ENCODE measurements at places on chromosomes 11 and 22. TPM values are rescaled to one million over a fixed set of nuclear protein-coding genes. Genes with fewer than 3 reads are reported as not detected.
A peak's percentile ranks its signal among the peaks of the same experiment; 100 is the strongest.

SCUBE1 gene
- 3.3 TPM for total RNA-seq

IGSF9B gene
- 40.0 TPM for total RNA-seq

POU2F3 gene
- total RNA-seq = not detected

OR51T1 gene
- total RNA-seq = not detected

SLC22A25 gene
- not detected for total RNA-seq

PRRG4 gene
- total RNA-seq = 0.92 TPM

HMGXB4 gene
- total RNA-seq = 10.3 TPM

SEC14L6 gene
- total RNA-seq = 0.56 TPM

ST14 gene
- 1.5 TPM for total RNA-seq

MRGPRG gene
- not detected for total RNA-seq

TMEM191C gene
- 0.31 TPM for total RNA-seq

CCDC81 gene
- total RNA-seq = 0.47 TPM

DYNC2H1 gene
- total RNA-seq = 6.5 TPM

GSTT2 gene
- 0.65 TPM for total RNA-seq

MCM5 gene
- 11.0 TPM for total RNA-seq

DNA sequence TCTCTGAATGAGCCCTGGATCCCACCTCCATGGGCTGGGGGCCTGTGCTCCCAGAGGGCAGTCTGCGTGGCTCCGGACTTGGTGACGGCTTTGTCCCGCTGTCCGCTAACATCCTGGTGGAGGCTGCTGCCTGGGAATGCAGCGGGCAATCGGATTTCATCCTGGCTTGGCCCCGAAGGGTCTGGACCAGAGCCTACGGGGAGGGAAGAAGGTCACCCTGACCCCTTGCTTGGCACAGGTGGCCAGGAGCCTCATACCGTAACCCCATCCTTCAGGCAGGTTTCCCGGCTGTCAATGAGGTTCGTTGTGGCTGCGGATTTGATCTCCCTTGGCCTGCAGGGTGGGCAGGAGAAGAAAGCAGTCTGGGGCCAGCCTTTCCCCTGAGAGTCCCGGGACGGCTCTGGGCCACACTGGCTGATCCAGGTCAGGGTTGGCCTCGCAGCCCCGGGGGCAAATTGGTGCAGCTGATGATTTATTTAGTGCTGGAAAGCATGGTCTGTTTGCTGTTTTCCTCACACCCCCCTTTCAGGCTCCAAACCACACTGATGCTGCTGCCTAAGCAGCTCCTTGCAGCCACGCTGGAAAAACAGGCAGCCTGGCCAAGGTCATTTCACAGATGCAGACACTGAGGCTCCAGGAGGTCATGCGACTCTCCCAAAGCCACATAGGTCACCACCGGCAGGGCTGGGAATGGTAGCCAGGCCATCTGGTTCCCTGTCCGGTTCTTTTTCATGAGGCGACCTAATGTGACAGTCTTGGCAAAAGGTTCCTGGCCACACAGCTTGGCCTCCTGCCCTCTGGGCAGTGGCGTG lies 15.0 kb downstream of the PRDM11 start:
- peak; percentile 44 for DNase-seq

GRCh38 chr11:124081483-124081882 lies 33.8 kb upstream of the VWA5A start:
- no peak for DNase-seq

GRCh38 chr11:63719001-63719400 lies 37.7 kb downstream of the RTN3 start:
- no peak for DNase-seq

- DNase-seq = peak; percentile 17
Observed at GRCh38 chr11:1052133-1053011, 15.9 kb upstream of the MUC6 start.

GRCh38 chr11:78787696-78788095 lies 213.0 kb upstream of the NARS2 start:
- DNase-seq = no peak

DNA sequence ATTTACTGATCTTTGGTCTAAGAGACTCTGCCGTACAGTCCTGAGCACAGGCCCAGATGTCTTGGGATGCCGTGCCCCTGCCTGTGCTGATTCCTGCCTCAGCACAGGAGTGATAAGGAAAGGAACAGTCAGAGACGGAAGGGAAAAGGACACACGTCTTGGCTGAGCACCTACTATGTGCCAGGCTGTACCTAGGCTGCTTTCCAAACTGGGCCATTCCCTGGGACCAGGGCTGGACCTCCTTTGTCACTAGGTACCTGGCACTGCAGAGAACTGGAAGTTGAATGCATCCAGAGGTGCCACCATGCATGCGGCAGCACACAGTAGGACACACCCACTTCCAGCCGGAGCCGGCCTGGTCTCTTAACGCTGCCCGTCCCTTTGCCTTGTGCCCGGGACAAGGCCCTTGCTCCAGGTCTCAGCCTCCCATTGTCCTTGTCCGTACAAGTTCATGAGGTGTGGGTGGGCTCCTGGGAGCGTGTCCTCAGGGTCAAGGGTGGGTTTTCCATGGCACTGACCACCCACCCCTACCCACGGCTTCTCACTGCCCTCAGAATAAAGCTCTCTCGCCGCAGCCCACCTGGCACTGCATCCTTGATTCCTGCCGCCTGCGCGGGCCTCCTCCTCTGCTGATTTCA lies 1.1 kb upstream of the SSTR3 start:
- peak; percentile 5 for DNase-seq

DNA sequence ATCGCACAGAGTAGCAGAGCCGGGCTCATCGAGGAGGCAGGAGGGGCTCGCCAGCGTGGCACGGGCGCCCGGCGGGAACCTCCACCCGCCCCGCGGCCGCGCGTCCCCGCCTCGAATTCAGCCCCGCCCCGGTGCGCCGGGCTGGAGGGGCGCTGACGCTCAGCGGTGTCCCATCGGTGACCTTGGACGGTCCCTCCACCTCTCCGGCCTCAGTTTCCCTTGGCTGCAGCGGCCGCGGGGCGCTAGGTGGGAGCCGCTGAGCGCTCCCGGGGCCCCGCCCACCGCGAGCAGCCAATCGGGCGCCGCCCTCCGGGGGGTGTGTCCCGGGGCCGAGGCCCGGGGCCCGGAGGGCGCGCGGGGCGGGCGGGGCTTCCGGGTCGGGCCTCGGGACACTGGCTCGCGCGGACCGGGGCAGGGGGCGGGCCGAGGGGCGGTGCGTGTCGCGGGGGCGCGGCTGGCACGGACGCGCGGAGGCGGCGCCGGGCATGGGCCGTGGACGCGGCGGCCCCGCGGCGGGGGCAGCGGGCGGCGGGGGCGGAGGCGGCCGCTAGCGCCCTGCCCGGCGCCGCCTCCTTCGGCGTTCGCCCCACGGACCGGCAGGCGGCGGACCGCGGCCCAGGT lies at the start of gene PPARA:
PPARA (plus strand) TSS at position 493 of the 621 bp plus-strand sequence. CDS start 47,858 bp downstream, outside the sequence.
- DNase-seq = peak; percentile 93

- peak; percentile 92 for DNase-seq
Observed at GRCh38 chr11:112024773-112025678, at the start of gene DLAT. Gene DLAT (plus strand): TSS chr11:112025408. CDS start chr11:112025473, 65 bp downstream.

- no peak for DNase-seq
Observed at GRCh38 chr11:17558025-17558780, 11.1 kb downstream of the OTOG start.

GRCh38 chr11:85316967-85317366 lies 310.2 kb downstream of the DLG2 start:
- DNase-seq = no peak

DNA sequence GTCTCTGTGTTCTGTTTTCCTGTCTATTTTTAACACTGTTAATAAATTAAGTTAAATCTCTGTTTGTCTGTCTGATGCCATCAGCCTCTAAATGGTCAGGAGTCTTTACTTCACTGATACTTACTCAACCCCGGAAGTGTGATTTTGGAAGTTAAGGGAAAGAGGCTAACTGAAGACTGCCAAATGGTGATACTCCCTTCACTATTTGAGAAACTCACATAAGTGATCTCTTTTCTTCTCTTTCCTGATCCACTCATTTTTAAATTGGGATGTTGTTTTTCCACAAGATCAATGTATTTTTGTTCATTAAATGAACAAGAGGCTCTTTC lies 389 bp upstream of the CASP12 start:
- no peak for DNase-seq

- DNase-seq = no peak
Observed at GRCh38 chr11:119774172-119774763, 45.3 kb upstream of the NECTIN1 start.

- no peak for DNase-seq
Observed at GRCh38 chr11:87966216-87966615, 209.0 kb downstream of the RAB38 start.

- no peak for DNase-seq
Observed at GRCh38 chr11:24617856-24618255, 121.0 kb downstream of the LUZP2 start.

DNA sequence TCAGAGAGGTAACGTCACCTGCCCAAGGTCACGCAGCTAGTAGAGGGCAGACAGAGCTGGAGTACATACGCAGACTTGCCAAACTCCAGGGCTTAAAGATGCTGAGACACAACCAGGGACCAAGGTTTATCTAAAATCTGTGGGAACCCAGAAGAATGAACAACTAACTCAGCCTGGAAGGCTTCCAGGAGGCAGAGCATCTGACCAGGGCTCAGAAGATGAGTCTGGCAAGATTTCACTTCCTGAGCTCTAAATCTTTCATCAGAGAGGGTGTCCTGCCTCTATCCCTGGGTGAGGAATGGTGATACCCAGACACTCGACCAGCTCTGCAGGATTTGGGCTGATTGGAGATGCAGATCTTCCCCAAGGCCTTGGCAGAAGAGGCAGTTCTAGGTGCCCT lies 9.1 kb downstream of the GAL3ST1 start:
- no peak for DNase-seq

- no peak for DNase-seq
Observed at GRCh38 chr11:13215149-13215548, 62.4 kb upstream of the BMAL1 start.

DNA sequence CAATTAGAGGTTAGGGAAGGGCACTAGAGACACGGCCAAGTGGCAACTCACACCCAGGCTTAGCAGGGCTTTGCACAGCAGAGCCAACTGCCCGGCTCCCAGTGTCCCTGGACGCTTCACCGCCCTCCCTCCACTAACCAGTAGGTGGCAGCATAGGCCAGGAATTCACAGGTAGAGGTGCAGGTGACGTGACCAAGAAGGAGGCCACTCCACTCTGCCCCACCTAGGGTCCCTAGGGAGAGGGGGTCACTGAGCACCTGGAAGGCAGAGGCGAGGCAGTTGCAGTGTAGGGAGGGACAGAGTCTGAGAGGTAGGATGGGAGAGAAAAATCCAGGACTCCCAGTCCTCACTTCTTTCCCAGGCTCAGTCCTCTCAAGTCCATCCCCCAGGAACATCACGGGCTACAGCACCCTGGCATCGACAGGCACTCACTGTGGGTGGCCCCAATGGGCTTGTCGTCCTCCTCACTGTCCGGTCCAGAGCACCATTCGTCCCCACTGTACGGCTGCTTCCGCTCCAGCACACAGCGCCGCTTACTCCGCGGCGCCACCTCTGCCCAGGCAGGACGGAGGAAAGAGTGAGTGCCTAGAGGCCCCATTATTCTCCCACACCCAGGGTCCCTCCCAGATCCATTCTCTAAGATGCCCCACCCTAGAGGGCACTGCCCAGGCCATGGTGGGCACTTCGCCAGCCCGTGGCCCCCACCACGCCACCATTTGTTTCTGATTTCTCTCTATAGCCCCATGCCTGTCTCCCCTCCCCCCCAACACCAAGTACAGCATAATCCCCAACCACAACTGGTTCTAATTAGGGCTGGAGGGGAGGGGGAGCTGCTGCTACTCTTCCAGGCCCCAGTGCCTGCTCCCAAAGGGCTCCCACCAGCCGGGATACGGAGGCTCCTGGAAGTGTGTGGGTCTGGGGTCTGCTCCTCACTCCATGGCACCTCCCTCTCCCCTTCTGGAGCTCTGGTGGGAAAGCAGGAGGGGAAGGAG lies 18.4 kb downstream of the BCL9L start:
- DNase-seq = peak; percentile 83

DNA sequence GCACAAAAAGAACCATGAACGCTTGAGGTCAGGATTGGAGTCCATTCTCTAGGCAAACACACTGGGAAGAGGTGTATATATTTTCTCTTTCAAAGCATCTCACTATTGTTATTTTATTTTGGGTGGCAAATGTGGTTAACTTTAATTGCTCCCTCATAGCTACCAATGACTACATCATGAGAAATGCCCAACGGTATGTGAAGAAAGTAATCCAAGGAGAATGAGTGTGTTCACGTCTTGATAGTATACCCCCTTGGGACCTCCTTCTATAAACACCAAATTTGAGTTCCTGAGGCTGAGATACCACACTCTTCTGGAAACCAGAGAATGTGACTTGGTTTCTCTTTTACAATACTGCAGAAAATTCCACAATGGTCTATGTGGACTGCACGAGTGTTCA lies 15.8 kb downstream of the OR8D1 start:
- DNase-seq = no peak

DNA sequence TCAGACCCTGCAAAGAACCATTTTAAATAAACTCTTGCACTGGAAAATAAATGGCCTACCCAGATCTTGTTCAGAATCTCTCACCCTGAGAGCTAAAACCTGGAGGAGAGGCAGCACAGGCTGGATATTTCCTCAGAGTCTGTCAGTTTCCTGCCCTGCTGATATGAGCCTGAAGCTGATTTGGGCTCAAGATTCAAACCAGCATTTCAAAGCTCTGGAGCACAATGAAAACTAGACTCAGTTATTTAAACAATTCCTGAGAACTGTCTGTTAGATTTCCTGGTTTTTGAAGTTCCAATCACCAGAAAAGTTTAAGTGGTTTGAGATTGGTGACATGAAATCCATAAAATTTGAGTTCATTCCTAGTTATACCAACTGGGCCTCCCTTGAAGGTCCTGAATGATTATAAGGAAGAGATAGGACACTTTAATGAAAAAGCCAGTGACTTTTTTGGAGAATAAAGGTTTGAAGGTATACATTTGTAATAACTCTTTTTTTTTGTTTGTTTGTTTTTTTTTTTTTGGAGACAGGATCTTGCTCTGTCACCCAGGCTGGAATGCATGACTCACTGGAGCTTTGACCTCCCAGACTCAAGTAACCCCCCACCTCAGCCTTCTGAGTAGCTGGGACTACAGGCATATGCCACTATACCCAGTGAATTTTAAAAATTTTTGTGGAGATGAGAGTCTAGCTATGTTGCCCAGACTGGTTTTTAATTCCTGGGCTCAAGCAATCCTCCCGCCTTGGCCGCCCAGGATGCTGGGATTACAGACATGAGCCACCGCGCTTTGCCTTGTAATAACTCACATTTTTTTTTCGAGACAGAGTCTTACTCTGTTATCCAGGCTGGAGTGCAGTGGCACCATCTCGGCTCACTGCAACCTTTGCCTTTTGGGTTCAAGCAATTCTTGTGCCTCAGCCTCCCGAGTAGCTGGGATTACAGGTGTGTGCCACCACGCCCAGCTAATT lies 8.0 kb upstream of the ESAM start:
- no peak for DNase-seq

GRCh38 chr22:17639247-17639741 lies 737 bp downstream of the BCL2L13 start:
- DNase-seq = no peak
